ENCODE measurements at places on chromosomes 1 and 21. TPM values are rescaled to one million over a fixed set of nuclear protein-coding genes. Genes with fewer than 3 reads are reported as not detected.

DNA sequence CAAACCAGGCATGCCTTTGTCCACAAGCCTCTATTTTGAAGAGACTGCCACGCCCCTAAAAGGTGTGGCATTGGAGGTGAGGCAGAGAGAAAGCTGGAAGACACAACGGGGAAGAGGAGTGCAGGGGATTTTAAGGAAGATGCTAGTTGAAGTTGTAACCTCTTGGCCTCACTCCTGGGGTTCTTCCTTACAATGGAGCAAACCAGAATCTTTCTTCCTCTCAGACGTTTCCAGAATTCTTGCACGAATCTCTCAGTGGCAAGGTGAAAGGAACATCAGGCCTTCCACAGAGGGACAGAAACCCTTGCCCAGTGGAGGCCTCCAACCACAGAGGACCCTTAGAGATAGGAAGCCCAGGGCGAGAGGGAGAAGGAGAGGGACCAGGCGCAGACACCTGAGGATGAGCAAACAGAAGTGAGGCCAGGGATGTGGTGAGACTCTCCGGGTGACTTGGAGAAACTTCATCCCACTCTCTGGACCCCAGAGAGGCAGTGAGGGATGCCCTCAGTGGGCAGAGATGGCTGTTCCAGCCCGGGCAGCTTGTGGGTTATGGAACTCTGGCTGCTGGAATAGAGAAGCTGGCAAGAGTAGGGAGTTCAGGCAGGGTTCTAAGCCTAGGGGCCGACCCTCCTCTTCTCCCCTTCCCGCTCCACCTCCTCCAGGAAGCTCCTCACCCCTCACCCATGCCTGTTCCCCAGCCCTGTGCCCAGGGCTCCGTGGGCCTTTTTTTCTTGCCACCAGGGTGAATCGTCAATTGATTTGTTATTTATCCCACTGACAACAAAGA, 136.8 kb upstream of the RUNX3 start:
- no peak for DNase-seq

DNA sequence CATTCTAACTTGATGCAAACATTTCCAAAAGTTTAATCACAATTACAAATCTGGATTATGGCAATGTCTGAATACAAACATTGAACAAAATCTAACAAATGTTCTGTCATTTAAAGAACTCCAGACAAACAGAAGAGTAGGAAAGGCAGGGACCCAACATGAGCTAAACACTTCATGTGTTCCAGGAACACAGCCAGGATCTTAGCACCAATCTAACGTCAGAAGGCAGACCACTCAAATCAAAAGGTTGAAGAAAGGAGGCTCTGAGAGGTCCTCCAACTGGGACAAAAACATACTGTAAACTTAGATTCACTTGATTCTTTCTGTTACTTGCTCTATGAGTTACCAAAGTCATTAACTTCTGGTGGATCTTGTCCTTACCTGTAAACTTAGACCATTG, 374.0 kb downstream of the NEGR1 start:
- no peak for DNase-seq

DNA sequence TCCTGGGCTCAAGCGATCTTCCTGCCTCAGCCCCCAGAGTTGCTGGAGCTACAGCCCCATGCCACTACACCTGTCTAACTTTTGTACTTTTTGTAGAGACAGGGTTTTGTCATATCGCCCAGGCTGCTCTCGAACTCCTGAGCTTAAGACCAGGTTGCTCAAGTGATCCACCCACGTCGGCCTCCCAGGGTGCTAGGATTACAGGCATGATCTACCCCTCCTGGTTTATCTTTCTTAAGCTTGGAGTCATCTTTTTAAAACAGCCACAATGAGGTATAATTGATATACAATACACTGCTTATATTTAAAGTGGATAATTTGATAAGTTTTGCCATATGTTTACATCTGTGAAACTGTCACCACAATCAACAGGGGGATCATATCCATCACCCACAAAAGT, 25.4 kb upstream of the WDR26 start:
- DNase-seq, result no peak

The RXFP4 gene
- not detected for total RNA-seq

The FCRLB gene
- total RNA-seq, result 1.8 TPM

- DNase-seq, result no peak
Measured at GRCh38 chr1:232699814-232700213, 69.9 kb upstream of the SIPA1L2 start.

DNA sequence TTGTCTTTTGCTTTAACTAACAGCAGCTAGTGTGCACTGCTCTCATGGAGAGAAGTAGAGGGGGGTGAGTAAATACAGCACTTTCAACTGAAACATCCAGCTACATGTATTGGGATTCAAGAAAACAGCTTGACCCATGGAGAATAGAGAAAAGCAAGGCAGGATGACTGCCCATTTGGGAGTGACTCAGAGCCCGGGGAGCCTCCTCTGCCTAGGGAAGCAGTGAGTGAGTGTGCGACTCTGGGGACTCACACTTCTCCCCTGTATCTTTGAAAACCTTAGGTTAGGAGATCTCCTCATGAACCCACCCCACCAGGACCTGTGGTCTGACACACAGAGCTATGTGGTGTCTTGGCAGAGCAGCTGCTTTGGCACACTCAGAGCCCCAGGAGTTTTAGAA, 82.0 kb upstream of the PTGFR start:
- peak; percentile 19 for DNase-seq
